ENCODE measurements at places on chromosomes 5 and 9.

DNA sequence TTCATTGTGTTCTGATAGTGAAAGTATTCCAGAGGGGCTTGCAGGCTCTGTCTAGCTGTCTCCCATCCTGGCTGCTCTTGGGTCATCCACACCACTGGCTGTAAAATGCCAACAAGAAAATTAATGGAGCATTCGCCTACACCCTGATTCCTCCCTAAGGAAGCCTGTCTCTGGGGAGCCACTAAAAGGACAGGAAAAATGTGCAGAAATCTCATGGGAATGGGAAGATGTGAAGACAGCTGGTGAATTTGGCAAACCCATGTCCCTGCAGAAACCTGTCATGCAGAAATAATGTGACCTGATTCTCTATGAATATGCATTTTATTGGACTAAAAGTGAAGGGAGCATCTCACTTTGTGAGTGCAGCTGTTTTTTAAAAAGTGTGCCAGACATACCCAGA is 265.6 kb downstream of the TUSC1 start:
- no peak overlapping the region for H3K4me3 ChIP-seq
- no peaks in the 10 kb centered on the region for H3K27me3 ChIP-seq
- no peak for DNase-seq
- H3K36me3 ChIP-seq: no peaks in the 10 kb centered on the region
- no peaks in the 10 kb centered on the region for H3K4me1 ChIP-seq

DNA sequence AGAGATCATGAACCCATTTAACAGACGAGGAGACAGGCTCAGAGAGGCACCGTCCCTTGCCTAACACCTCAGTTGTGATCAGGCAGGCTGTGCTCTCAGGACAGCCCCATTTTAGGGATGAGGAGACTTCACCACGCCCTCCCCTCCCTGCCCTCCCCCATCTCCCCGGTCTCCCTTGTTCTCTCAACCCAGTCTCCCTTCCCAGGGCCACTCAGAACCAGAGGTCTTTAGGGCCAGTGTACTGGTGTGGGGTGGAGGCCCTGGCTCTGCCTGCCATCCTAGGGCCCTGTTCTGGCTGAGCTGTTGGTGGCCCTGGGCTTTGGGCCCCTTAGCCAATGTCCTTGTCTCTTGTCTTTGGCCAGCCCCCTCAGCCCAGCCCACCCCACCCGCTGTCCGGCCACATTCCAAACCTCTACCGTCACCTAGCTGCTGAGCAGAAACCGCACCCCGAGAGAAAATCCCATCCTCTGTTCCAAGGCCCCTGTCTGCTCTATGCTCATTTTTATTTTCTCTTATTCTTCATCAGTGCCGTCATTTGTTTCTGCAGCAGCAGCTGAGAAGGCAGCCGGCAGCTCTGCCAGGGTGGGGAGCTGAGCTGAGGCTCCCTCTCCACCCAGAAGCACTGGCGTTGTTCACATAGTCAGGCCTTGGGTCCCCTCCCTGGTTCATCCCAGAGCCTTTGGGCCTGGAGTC is 33.9 kb downstream of the OLFML2A start:
- H3K36me3 ChIP-seq: no peaks in the 10 kb centered on the region
- peaks cover 45% of the 10 kb centered on the region for H3K4me1 ChIP-seq
- no peaks in the 10 kb centered on the region for H3K27me3 ChIP-seq
- peak overlapping the region; percentile 94 for H3K27ac ChIP-seq
- peak; percentile 84 for DNase-seq
- H3K4me3 ChIP-seq: peak overlapping the region; percentile 38

- DNase-seq: no peak
- no peak overlapping the region for H3K27ac ChIP-seq
- no peaks in the 10 kb centered on the region for H3K4me1 ChIP-seq
- no peak overlapping the region for H3K4me3 ChIP-seq
- H3K36me3 ChIP-seq: no peaks in the 10 kb centered on the region
Measured at GRCh38 chr5:91206734-91207133, 176.4 kb downstream of the ARRDC3 start.

DNA sequence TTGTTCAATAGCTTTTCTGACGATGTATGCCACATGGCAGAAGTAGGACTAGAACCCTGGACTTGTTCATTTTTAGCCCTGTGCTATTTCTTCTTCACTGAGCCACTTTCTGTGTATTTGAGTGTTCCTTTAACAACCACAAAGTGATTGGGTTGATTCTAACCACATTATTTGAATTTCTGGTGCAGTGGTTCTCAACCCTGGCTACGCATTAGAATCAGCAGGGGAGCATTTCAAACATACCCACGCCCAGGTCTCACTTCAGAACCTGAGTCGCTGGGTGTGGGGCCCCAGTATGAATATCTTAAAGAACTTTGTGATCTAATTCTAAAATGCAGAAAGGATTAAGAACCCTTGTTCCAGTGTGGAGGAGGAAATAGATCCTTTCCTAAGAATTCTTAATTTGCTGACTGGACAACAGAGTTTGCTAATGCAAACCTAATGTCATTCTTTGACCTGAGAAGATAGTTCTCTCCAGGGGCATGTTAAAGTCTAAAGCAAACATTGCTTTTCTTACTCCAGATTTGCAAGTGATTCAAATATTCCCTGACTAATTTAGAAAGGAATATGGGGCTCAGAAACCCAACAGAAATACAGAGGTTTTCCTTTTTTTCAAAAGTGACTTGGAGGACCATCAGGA is 75.4 kb upstream of the GDNF start:
- H3K27me3 ChIP-seq: peaks cover 41% of the 10 kb centered on the region
- no peak overlapping the region for H3K27ac ChIP-seq
- no peaks in the 10 kb centered on the region for H3K36me3 ChIP-seq

- H3K36me3 ChIP-seq: no peaks in the 10 kb centered on the region
- H3K4me1 ChIP-seq: peaks cover 8% of the 10 kb centered on the region
- no peak overlapping the region for H3K4me3 ChIP-seq
- no peak overlapping the region for H3K27ac ChIP-seq
- peak; percentile 67 for DNase-seq
- no peaks in the 10 kb centered on the region for H3K27me3 ChIP-seq
Measured at GRCh38 chr5:102306121-102306520, 10.0 kb upstream of the SLCO4C1 start.

GRCh38 chr5:89418407-89419085 is 535.6 kb upstream of the MEF2C start:
- no peaks in the 10 kb centered on the region for H3K4me1 ChIP-seq
- no peak overlapping the region for H3K4me3 ChIP-seq
- DNase-seq: no peak
- H3K27me3 ChIP-seq: no peaks in the 10 kb centered on the region
- H3K36me3 ChIP-seq: no peaks in the 10 kb centered on the region
